ENCODE measurements at places on chromosomes 13 and 19. TPM values are rescaled to one million over a fixed set of nuclear protein-coding genes. Genes with fewer than 3 reads are reported as not detected.
A peak's percentile ranks its signal among the peaks of the same experiment; 100 is the strongest.

- no peak for DNase-seq
These were observed 96.2 kb downstream of the SUCLA2 start for GRCh38 chr13:47904891-47905290.

Gene MRPL54
- total RNA-seq = 50.0 TPM

Gene ZNF865
- total RNA-seq = 2.2 TPM

DNA sequence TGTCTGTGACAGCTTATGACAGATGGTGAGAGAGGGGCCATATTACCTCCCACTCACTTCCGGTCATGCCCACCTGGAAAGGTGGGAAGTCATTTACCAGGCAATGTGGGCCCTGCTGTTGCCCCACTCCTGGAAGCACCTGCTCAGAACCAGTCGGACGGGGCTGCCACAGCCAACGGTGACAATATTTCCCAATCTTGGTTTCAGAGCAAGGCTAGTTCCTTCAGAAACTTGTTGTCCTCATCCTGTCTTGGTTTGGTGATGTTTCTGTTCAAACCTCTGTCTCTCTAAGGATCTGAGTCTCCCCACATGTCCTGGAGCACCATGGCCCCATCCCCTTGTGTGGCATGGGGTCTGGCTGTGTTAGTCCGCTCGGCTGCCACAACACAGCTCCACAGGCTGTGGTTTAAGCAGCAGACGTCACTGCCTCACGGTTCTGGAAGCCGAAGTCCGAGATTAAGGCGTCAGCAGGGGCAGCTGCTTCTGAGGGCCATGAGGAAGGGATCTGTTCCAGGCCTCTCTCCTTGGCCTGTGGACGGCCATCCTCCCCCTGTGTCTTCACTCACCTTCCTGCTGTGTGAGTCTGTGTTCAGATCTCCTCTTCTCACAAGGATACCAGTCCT lies 31.5 kb upstream of the SLC15A1 start:
- no peak for DNase-seq

Gene SMIM44
- total RNA-seq = not detected

GRCh38 chr19:16931306-16931705 lies 42.5 kb downstream of the F2RL3 start:
- DNase-seq = no peak

Gene ZNF135
- total RNA-seq = not detected

DNA sequence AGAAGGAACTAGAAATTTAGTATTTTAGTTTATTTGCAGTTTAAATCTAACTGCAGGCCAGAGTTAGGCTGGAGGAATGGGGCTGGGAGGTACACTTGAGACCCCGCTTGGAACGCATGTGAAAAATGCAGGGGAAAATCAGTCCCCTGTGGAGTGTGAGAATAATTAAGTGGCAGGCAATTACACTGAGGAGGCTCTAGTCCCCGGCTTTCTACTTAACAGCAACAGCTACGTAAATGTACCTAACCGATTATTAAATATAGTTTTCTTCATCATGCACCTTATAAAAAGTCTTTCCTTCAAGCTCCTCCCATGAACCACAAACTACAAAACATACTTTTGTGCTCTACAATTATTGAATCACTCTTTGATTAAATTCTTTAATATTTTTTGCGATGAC lies 804 bp downstream of the ZNF708 start:
- peak; percentile 1 for DNase-seq

- DNase-seq = no peak
These were observed 66.9 kb downstream of the MIPEP start for GRCh38 chr13:23822252-23822824.

Gene LHB
- not detected for total RNA-seq

DNA sequence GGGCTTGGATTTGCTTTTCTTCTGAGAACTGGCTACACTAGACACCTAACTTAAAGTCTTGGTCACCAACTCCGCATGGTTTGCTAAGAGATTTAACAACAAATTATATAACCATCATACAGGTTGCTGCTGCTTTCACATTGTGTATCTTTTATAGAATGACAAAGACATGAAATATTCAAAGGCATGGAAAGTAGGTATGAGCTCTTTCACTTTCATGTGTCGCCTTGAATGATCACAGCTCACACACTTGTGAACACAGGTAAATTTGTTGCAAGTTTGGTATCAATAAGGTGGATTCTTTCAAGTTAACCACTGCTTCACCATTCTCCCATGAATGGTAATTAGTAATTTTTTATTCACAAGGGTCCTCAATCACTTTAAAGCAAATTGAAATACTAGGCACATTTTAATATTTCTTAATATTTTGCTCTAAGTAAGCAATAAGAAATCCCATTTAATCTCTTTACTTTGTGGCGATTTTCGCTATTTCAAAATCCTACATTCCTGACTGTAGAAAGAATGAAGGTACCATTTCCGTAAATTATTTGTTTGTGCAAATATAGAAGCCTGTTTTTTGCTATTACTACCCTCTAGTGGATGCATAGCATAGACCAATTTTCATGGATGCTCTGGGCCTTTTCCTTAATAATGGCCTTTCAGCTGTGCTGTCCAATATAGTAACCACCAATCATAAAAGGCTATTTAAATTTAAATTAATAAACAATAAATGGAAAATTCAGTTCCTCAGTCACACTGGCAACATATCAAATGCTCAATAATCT lies 45.5 kb upstream of the FREM2 start:
- DNase-seq = peak; percentile 3

Data from HT1080 (cell line).